ENCODE measurements at places on chromosomes 12 and 14.

- DNase-seq: no peak
Observed at GRCh38 chr12:120267736-120268135, 2.2 kb upstream of the PXN start.

- no peak for DNase-seq
Observed at GRCh38 chr12:25972783-25973182, 14.3 kb downstream of the RASSF8 start.

DNA sequence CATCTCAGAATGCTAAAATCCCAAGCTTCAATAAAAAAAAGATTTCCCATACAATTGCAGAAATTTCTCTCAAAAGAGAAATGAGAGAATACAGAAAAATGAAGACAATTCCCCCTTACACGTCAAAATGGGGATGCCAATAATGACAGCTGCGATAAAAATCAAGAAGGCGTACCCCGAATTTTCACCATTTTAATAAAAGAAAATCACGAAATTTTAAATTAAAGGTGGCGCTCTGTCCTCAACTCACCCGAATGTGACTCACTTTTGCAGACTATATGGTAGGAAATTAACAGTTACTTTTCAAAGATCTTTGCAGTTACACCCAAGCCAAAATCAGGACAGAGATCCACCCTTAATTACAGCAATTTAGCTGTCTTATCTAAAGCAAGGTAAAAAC lies 2.1 kb downstream of the ATP2B1 start:
- DNase-seq: no peak

- no peak for DNase-seq
Observed at GRCh38 chr12:120110550-120111501, 5.7 kb downstream of the RAB35 start.

- DNase-seq: no peak
Observed at GRCh38 chr14:64605926-64606685, 56.3 kb downstream of the PPP1R36 start.

DNA sequence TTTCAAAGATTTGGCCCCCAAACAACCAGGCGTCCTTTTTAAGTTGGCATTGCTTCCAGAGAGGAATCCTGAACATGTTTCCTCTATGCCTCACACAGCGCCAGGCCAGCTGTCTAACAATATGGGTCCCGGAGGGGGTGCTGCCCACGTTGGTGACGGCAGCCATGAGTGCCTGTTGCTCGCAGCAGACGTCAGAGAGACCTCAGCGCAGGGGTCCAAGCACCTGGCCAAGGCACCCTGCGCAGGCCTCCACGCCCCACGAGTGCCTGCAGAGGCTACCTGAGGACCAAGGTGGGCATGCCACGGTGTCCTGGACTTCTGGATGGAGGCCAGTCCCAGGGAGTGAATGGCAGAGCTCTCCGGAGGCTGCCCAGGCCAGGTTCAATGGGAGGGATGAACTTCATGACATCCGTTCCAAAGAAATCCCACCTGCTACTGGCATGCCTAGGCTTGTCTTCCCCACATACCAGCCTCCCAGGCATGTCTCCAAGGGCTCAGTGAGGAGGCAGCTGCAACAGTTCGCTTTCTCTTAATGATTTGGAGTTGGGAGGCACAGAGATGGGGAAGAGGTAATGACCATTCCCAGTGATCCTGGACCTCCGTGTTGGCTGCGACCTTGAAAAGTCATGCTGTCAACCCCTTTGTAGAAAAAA lies 11.6 kb upstream of the FOXN3 start:
- DNase-seq: no peak

GRCh38 chr14:80005561-80005960 lies 205.7 kb downstream of the DIO2 start:
- DNase-seq: no peak

- peak; percentile 85 for DNase-seq
Observed at GRCh38 chr14:102317564-102318248, 1.8 kb upstream of the ZNF839 start.

DNA sequence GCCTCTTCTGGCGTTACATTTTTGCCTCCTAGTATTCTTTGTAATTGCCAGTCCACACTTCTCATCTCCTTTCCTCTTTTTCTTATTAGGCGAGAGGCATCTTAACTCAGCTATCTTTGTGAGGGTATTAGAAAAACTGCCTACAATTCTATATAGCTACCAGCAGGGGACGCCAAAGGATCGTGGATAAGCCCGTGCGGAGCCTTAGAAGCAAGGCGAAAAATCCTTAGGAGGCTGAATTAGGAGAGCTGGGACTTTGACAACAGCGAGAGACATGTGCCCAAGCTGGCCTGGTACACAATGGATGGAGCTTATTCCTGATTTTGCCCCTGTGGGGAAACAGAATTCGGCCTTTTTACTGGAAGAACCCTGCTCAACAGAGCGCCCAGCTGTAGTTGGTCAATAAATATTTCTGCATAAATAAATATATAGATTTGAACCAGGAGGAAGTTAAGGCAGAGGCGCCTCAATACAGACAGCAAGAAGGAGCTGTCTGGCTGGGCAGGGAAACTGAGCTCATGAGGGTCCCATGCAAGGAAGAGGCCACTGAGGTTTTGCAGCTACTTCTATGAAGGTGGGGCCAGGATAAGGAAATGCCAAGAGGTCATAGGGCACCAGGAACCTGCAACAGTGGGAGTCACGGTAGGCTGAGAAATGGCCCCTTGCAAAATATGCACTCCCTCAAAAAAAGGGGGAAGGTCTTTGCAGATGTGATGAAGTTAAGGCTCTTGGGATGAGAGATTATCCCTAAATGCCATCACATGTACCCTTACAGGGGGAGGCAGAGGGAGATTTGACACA lies 14.6 kb upstream of the RBM19 start:
- DNase-seq: peak; percentile 58

DNA sequence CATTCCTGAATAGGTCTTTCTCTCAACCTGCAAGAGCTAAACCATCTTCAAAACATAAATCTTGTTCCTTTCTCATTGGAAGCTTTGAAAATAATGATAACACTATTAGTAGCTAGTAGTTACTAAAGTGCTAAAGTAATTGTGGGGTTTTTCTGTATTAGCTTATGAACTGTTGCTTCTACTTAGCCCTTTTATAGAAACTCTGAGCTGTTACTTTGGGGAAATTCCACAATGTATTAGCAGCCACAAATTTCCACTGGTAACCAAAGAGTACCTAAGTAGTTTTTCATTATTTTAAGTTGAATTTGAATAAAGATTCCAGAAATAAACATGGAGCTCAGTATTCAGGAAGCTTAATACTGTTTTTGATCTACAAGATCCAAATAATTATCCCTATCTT lies 6.4 kb upstream of the MAPK1IP1L start:
- no peak for DNase-seq

GRCh38 chr12:106118-106591 lies 39.6 kb downstream of the IQSEC3 start:
- DNase-seq: no peak

DNA sequence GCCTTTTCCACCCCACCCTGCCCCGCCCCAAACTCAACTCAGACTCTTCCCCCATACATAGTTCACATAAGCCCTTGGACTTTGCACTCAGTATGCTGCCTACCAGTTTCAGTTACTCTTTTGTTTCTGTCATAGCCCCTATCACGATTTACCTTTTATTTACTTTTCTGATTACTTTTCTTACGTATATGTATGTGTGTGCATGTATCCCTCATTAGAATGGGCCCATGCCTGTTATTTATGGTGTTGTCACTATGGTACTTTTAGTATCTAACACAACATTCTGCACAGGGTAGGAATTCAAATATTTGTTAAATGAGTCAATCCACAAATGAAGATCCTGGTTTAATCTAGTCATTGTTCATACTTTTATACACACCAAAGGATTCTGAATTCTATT lies 16.5 kb upstream of the LUM start:
- DNase-seq: no peak

GRCh38 chr12:124640056-124640455 lies 72.6 kb upstream of the NCOR2 start:
- DNase-seq: no peak

DNA sequence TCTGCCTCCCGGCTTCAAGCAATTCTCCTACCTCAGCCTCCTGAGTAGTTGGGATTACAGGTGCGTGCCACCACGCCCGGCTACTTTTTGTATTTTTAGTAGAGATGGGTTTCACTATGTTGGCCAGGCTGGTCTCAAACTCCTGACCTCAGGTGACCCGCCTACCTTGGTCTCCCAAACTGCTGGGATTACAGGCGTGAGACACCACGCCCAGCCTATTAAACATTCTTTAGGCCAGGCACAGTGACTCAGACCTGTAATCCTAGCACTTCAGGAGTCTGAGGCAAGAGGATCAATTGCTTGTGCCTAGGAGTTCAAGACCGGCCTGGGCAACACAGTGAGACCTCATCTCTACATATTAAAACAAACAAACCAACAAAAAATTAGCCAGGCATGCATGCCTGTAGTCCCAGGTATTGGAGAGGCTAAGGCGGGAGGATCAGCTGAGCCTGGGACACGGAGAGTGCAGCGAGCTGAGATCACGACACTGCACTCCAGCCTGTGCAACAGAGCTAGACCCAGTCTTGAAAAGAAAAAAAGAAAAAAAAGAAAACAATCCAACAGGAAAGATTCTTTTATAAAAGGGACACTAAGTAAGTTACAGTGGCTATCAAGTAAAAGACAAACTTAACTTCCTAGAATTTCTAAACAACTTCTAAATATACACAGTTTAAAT lies 70.2 kb downstream of the HECTD1 start:
- DNase-seq: no peak

GRCh38 chr12:32897687-32898573 lies 1.4 kb upstream of the PKP2 start:
- DNase-seq: no peak

DNA sequence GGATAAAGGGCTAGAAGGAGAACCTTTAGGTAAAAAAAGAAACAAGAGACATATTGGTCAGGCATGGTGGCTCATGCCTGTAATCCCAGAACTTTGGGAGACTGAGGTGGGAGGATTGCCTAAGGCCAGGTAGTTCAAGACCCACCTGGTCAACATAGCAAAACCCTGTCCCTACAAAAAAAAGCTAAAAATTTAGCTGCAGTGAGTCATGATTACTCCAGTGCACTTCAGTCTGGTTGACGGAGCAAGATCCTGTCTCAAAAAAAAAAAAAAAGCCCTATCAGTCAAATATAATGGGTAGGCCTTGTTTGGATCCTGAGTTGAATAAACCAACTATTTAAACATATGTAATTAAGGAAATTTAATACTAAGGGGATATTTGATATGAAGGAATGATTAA lies 54.2 kb downstream of the PPP1R36 start:
- no peak for DNase-seq

DNA sequence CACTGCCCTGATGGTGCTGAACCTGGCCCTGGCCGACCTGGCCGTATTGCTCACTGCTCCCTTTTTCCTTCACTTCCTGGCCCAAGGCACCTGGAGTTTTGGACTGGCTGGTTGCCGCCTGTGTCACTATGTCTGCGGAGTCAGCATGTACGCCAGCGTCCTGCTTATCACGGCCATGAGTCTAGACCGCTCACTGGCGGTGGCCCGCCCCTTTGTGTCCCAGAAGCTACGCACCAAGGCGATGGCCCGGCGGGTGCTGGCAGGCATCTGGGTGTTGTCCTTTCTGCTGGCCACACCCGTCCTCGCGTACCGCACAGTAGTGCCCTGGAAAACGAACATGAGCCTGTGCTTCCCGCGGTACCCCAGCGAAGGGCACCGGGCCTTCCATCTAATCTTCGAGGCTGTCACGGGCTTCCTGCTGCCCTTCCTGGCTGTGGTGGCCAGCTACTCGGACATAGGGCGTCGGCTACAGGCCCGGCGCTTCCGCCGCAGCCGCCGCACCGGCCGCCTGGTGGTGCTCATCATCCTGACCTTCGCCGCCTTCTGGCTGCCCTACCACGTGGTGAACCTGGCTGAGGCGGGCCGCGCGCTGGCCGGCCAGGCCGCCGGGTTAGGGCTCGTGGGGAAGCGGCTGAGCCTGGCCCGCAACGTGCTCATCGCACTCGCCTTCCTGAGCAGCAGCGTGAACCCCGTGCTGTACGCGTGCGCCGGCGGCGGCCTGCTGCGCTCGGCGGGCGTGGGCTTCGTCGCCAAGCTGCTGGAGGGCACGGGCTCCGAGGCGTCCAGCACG lies 4.7 kb downstream of the LTB4R start:
- no peak for DNase-seq

- DNase-seq: peak; percentile 76
Observed at GRCh38 chr12:48000878-48001504, 3.3 kb downstream of the COL2A1 start.

GRCh38 chr12:1855241-1855640 lies 34.9 kb downstream of the LRTM2 start:
- peak; percentile 58 for DNase-seq

GRCh38 chr14:31935391-31935790 lies 141.7 kb upstream of the ARHGAP5 start:
- no peak for DNase-seq

- no peak for DNase-seq
Observed at GRCh38 chr12:15733136-15733535, 56.1 kb downstream of the EPS8 start.

- no peak for DNase-seq
Observed at GRCh38 chr12:113069751-113070116, 13.2 kb downstream of the DTX1 start.

DNA sequence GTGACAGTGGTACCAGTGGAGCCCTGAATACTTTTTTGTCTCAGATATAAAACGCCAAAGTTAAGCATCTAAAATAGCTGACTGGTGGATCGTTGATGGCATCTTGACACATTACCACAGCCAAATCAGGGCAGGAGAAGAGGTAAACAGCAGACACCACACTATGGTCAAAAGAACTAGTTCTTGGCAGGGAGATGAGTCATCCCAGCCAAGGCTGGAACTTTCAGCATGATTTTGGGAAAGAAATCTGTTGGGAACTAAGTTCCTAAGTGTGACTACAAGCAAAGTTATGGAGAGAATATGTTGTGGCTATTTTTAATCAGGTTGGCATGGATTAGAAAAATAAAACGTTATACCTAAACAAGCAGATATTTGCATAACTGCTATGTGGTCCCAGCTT lies 36.9 kb downstream of the LGR5 start:
- DNase-seq: no peak

GRCh38 chr14:50943261-50943942 lies 881 bp downstream of the PYGL start:
- no peak for DNase-seq

DNA sequence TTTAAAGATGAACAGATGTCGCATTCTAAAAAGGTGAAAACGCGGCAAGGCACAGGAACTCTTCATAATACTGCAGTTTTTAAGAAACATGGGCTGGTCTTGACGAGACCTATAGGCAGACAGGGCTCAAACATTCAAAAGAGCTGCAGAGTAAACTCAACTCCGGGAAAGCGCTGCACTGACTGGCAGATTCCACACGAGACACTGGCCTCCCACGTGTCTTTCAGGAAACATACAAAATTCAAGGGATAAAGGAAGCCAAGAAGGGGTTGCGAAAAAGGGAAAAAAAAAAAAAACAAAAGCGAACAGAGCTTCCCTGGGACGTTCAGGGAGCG lies 614 bp upstream of the ARF6 start:
- peak; percentile 89 for DNase-seq

- no peak for DNase-seq
Observed at GRCh38 chr12:19404242-19404880, 34.9 kb upstream of the AEBP2 start.

GRCh38 chr12:131733874-131734273 lies 23.0 kb downstream of the SFSWAP start:
- DNase-seq: no peak
